ENCODE measurements at places on chromosomes 6 and 20.
A peak's percentile ranks its signal among the peaks of the same experiment; 100 is the strongest.

- no peak for DNase-seq
- no peaks in the 10 kb centered on the region for H3K36me3 ChIP-seq
- H3K27ac ChIP-seq = no peak overlapping the region
- no peaks in the 10 kb centered on the region for H3K27me3 ChIP-seq
- H3K4me3 ChIP-seq = no peak overlapping the region
Observed at GRCh38 chr6:126909493-126909892, 209.0 kb upstream of the RSPO3 start.

DNA sequence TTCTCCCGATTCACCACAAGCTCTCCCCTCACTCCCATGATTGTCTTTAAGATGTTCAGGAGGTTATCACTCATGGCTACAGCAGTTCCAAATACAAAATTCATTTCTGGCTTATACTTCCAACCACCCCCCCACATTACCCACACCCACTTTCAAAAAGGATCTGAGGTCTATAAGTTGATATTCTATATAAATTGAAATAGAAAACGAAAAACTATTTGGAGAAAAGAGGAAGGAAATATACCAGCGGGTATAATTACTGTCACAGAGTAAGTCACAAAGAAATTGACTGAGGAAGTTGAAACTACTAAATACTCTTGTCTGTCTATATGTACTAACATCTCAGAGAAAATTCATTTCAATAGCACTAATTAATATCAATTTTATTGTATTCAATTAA lies 112.7 kb upstream of the TNFAIP3 start:
- no peaks in the 10 kb centered on the region for H3K36me3 ChIP-seq
- peaks cover 4% of the 10 kb centered on the region for H3K27me3 ChIP-seq
- H3K4me3 ChIP-seq = no peak overlapping the region

- H3K27ac ChIP-seq = no peak overlapping the region
- peaks cover 12% of the 10 kb centered on the region for H3K4me1 ChIP-seq
- peak; percentile 11 for DNase-seq
- H3K4me3 ChIP-seq = no peak overlapping the region
Observed at GRCh38 chr20:45508068-45508886, 7.1 kb downstream of the SPINT3 start.

DNA sequence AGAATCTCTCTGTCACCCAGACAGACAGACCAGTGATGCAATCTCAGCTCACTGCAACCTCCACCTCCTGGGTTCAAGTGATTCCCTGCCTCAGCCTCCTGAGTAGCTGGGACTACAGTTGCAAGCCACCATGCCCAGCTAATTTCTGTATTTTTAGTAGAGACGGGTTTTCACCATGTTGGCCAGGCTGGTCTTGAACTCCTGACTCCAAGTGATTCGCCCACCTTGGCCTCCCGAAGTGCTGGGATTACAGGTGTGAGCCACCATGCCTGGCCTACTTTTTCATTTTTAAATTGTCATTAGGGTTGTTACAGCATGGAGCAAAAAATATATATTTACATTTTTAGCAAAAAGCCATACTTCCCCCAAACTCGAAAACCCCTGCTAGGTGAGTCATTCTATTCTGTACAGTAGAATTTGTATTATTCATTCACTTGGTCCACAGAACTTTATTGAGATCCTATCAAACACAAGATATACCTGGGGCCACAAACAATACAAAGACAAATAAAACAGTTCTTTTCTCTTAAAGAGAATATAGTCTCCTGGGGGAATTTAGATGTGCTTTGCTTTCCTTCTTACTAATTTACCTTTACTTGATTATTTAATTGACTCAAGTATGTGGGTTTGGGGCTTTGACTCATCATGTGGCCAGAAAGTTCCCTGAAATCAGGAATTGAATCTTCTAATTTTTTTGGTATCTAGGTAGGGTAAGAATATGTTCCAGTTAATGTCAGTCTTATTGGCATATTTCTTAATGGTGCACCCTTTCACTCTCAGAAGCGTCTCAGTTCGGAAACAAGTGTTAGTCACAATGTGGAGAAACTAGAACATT lies 16.6 kb upstream of the CCND3 start:
- H3K36me3 ChIP-seq = peaks cover 48% of the 10 kb centered on the region
- H3K27ac ChIP-seq = peak overlapping the region; percentile 97
- H3K4me1 ChIP-seq = peaks cover 83% of the 10 kb centered on the region

DNA sequence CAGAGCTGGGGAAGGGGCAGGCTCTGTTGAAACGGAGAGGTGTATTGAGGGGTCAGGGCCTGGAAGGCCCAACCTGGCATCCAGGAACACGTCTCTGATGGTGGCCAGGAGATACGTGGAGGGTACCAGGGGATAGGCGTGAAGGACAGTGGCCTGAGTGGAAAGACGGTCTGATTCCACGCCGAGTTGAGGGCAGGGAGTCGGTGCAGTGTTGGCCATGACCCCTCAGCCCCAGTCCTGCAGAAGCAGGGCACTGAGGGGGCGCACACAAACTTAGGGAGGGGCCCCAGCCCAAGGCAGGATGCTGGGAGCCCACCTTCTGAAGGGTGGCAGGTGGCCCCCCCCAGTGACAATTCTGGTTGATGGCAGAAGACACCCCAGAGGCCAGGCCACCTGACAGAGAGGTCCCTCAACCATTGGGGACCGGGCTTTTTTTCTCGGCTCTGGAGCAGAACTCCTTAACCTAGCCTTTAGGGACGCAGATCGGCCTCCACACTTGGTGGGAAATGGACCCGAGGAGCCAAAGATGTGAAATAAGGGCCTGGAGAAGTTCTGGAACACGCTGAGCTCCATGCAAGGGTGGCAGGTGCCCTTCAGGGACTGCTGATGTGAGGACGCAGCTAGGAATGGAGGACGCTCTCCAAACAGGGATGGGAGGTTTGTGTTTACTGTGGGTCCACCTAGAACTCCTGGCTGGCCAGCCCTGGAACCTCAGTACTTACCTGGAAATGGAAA lies 91.0 kb downstream of the TMEM242 start:
- H3K27ac ChIP-seq = no peak overlapping the region
- peaks cover 24% of the 10 kb centered on the region for H3K4me1 ChIP-seq
- peaks cover 26% of the 10 kb centered on the region for H3K27me3 ChIP-seq
- DNase-seq = no peak
- H3K36me3 ChIP-seq = no peaks in the 10 kb centered on the region
- H3K4me3 ChIP-seq = no peak overlapping the region

Data from activated CD4-positive, alpha-beta T cell treated with anti-CD3 and anti-CD28 coated beads for 36 hours (primary cell).